Amniotic epithelial cell (primary cell): ENCODE measurements at places on chromosomes 11 and 22.

- no peak for DNase-seq
Observed at GRCh38 chr22:49257551-49257961, 570.1 kb downstream of the BRD1 start.

DNA sequence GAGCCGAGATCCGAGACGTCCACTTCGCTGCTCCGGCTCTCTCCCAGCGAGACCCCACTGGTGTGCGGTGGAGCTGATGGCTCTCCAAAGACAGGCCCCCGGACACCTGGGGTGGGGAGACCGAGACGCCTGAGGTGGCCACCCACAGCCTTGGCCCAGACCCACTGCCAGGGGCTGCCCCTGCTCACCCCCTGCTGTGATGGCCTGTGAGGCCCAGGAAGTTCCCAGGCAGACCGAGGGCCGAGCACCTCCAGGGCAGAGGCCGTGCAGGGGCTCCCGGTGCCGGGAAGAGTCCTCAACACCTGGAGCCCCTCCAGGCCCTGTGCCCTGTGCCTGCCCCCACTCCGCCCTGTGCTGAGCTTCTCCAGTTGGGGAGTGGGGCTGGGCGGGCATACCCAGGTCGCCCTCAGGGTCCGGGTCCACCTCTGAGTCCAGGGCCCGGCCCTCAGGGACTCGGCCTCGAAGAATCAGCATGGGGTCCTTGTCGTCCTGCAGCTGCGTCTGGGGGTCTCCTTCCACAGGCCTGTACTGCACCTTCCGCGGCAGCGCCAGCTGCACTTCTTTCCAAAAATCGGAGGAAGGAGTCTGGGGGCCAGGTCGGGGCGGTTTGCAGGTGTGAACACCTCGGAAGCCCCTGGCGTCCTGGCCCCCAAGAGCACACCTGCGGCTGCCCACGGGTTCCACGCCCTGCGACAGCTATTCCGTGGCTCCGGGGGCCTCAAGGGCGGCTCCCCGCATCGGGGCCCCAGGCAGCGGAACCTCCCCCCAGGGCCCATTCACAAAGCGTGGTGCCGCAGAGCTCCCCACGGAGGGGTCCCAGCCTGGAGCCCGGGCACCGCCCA is 8.6 kb downstream of the SIGIRR start:
- no peak for DNase-seq

DNA sequence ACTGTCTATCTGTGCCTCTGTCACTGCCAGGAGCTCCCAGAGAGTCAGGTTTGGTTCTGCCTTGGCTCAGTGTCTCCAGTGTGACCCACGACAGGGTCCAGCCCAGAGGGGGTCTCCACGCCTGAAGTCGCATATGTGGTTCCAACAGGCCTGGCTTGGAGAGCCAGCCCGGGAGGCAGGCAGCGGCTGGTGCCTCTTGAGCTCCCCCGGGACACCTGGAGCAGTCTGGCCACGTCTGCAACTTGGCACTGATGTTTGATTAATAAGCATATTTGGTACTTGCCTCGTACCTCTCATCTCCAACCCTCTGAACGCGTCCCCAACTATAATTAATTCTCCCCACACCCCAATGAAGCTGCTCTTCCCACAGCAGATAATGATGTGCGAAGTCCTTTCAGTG is 31.7 kb upstream of the SHISAL1 start:
- DNase-seq = no peak

- no peak for DNase-seq
Observed at GRCh38 chr11:7501251-7501650, 12.5 kb upstream of the PPFIBP2 start.

GRCh38 chr22:42439821-42440674 is 7.8 kb upstream of the NFAM1 start:
- no peak for DNase-seq

- DNase-seq = no peak
Observed at GRCh38 chr11:72570893-72571661, 103.1 kb downstream of the PDE2A start.

GRCh38 chr11:61769169-61769920 is 16.9 kb downstream of the MYRF start:
- DNase-seq = peak; percentile 81

DNA sequence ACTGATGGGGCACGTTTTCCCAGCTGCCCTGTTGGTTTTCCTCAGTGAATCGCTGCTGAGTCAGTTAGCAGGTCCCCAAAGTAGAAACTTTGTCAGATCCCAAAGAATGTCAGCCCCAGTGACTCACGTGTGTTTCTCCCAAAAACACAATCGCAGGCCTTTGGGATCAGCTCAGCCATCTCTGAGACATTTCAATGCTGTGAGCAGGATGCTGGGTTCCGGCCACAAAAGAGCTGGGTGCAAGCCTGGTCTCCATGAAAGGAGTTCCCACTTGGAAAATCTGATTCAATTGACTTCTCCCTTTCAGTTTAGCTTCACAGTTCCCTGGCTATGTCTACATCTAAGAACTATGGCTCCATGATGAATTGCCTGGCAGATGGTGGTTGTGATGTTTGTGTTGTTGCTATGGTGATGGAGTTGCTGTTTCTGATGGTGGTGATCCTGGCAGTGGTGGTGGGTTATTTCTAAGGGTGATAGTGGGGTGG is 28.0 kb downstream of the MYEOV start:
- peak; percentile 59 for DNase-seq

- no peak for DNase-seq
Observed at GRCh38 chr11:45318516-45318915, 32.4 kb upstream of the SYT13 start.

GRCh38 chr11:126231725-126232459 is 20.3 kb downstream of the FAM118B start:
- peak; percentile 70 for DNase-seq

GRCh38 chr11:86999859-87000753 is 37.6 kb upstream of the TMEM135 start:
- peak; percentile 52 for DNase-seq

DNA sequence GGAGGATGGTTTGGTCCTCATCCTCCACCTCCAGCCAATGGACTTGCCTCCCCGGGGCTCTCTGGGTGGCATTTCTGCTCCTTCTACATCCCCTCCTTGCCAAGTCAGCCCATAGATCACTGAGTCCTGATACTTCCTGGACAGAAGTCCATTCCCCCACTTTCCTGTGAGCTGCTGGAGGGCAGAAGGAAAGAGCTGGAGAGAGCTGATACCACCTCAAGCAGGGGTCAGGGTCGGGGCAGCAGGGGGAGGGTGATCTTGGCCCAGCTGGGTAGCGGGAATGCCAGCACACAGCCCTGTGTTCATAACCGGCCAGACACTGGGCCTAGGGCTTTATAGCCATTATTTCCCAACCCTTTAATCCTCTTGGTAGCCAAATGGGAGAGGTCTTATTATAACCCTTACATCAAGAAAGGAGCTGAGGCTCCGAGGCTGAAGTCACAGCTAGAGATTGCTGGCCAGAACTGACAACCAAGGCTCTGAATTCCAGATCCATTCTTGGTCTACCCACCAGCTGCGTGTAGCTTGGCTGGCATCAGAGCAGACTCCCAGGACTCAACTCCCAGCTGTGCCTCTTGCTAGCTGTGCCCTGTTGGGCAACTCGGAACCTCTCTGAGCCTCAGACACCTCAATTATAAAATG is 39.9 kb downstream of the CD6 start:
- peak; percentile 11 for DNase-seq

GRCh38 chr11:26777372-26777808 is 55.5 kb upstream of the SLC5A12 start:
- DNase-seq = peak; percentile 62

GRCh38 chr22:22094921-22095320 is 112.3 kb upstream of the TOP3B start:
- no peak for DNase-seq

DNA sequence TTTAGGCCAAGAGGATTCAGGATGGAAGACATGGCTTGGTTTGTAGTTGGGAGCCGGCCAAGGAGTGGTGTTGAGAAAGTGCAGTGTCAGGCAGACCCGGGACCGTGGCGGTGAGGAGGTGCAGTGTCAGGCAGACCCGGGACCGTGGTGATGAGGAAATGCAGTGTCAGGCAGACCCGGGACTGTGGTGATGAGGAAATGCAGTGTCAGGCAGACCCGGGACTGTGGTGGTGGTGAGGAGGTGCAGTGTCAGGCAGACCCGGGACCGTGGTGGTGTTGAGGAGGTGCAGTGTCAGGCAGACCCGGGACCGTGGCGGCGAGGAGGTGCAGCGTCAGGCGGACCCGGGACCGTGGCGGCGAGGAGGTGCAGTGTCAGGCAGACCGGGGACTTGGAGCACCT is 59.7 kb downstream of the LRP5 start:
- DNase-seq = peak; percentile 76

DNA sequence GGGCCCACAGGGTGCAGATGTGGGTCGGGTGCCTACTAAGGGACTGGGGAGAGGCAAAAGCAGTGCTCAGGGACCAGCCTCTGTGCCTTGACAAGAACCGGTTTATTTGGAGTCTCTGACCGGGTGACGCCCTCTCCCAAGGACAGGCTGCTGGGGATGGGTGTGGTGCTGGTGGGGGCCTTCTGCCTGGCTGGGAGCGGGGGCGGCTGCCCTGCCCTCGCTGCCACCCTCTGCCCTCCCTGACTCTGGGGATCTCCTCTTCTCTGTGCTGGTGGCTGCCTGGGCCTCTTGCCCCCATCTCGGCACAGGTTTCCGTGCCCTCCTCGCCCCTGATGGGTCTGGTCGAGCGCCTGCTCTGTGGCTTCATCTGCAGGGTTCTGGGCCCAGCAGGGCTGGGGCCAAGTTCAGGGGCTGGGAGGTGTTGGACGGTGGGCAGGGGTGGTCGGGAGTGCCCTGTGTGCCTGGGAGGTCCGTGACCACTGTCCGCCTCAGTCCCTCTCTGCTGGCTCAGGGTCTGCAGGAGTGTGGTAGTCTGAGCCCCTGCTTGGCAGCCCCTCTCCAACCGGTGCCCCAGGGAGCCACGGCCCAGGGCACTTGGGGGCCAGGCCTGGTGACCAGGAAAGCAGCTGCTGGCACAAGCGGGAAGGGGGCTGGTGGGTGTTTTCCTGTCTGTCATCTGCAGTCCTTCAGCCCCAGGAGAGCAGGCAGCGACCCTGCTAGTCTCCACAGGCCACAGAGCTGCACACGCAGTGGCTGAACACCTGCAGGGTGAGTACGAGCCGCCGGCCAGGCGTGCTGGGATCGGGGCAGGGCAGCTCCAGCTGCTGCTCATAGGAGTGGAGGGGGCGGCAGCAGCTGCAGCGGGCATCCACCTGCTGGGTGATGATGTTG is 23.5 kb downstream of the MUC6 start:
- DNase-seq = no peak
